ENCODE measurements at places on chromosomes 12 and 14. TPM values are rescaled to one million over a fixed set of nuclear protein-coding genes. Genes with fewer than 3 reads are reported as not detected.

Gene SRP54
- total RNA-seq, result 35.1 TPM

Gene KRT6B
- not detected for total RNA-seq

Gene IPO4
- 17.9 TPM for total RNA-seq

Gene TAS2R10
- 0.39 TPM for total RNA-seq

Gene ZFHX2
- 0.71 TPM for total RNA-seq

Gene CLEC14A
- 6.2 TPM for total RNA-seq

Gene ARID2
- total RNA-seq, result 6.7 TPM

Gene TEX52
- not detected for total RNA-seq

Gene CTSG
- total RNA-seq, result not detected

Gene DYRK2
- total RNA-seq, result 11.6 TPM

Gene KCNK10
- not detected for total RNA-seq

Gene PLD4
- not detected for total RNA-seq

Gene TMEM63C
- not detected for total RNA-seq

Gene C3AR1
- 11.9 TPM for total RNA-seq

Gene ZNF268
- 9.2 TPM for total RNA-seq

Gene ACSM4
- not detected for total RNA-seq

Gene RD3L
- total RNA-seq, result not detected

Data from right lobe of liver (tissue), 6 donors.